ENCODE measurements at places on chromosomes 4 and X.

DNA sequence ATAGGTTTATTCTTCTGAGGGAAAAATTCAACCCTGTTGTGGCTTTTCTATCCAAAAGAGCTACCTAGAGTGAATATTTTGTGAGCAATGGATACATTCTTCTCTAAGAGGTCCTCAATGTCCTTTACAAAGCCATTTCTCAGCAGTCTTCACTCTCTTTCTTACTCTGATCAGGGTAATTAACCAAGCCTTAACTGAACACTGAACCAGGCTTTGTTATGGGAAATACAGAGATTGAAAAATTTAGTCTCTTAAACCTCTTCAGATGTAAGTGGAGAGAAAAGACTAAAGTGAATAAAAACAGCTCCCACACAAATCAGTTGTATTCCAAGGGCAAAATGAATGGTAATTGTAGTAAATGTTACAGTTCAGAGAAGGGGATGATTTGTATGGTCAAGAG lies 353.5 kb downstream of the CHIC1 start:
- no peak for DNase-seq

DNA sequence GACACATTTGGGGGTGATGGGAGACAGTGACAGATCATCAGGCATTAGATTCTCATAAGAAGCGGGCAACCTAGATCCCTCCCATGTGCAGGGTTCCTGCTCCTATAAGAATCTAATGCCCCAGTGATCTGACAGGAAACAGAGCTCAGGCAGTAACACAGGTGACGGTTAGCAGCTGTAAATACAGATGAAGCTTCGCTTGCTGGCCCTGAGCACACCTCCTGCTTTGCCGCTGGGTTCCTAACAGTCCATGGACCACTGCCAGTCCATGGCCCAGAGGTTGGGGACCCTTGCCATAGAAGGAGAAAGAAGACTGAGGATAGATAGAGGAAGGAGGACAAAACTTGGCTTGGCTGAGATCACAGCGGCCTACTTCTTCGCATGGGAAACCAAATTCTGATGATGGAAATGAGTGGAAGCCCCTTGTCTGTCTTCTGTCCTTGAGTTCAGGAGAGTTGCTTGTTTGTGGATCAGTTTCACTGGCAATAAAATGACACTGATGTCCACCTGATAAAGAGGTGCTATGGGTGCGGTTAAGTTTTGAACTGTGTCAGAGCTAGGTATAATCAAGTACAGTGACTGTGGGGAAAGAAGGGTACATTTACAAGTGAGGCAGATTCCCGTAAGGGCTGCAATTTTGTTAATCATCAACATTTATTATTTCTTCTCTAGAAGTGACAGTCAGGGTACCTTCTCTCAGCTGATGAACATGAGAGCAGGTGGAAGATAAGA lies 1.7 kb upstream of the TIFA start:
- no peak for DNase-seq

DNA sequence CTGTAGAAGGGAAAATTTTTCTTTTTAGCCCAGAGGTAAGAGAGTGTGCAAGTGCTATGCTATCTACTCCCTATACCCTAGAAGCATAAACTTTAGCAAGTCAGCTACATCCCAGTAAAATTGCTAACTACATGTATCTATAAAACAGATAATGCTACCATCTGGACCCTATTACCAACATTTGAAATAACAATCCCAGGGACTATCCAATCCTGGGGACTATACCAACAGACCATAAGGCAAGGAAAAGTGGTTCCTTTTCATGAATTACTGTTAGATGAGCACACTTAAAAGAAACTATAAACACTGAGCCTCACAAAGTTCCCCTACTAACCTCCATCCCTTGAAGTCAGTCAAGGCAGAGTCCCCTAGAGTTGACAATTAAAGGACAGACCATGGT lies 213.6 kb upstream of the VEGFC start:
- no peak for DNase-seq

DNA sequence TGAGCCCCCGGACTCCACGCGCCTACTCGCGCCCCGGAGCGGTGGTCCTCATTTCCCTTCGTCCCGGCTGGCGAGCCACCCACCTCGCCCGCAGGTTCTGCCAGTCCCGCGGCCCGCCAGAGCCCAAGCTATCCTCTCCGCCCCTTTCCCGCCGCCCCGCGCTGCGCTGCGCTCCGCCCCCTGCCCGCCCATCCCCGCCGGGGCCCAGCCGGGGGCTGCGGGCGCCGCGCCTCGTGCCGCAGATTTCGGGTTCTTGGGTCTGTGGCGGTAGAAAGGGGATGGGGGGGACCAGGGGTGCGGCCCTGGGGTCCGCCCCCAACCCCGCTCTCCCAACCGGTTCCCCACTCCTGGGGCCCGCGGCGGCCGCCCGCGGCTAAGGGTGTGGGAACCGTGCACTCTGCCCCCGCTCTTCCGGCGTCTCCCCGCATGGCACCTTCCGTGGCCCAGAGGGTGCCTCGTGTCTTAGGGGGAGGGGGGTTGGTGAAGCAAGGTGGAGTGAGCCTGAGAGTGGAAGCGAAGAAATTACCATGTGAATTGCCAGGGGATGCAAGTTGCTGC lies 650.8 kb upstream of the DIPK2B start:
- DNase-seq, result peak; percentile 32

GRCh38 chr4:122309988-122310626 lies 68.7 kb upstream of the ADAD1 start:
- DNase-seq, result no peak

GRCh38 chr4:185113340-185113739 lies 29.7 kb upstream of the SLC25A4 start:
- no peak for DNase-seq

DNA sequence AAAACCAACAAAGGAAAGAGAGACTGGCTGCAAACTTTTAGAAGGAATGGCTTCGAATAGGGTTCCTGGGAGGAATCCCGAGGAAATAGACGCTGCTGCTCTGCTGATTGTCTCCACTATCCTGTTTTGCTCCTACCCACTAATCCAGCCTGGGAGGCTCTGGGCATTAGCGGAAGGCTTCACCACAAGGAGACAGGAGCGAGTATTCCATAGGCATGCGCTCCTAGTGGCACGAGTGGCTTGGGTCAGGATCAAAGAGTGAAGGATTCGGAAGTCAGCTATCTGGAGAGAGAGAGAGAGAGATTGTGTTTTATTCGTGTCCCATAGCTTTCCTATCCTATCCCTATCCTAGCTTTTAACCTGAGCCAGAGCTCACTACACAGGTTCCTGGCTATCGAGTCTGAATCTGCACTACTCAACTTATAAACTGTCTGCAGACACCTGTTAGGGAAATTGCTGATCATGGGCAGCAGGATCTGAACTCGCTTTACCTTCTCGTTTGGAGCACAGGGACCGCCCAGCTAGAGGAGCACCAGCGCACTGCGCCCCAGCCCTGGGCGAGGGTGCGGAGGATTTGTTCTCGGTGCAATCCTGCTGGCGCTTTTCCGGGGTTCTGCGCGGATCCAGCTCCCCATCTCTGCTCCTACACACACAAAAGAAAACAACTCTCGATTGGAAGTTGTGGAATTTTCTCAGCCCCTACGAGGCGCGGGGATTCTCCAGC lies 740 bp upstream of the NPY2R start:
- DNase-seq, result no peak

GRCh38 chrX:125202591-125203248 lies 117.0 kb upstream of the TEX13C start:
- no peak for DNase-seq

- no peak for DNase-seq
Measured at GRCh38 chr4:73612032-73612431, 8.2 kb downstream of the RASSF6 start.

GRCh38 chr4:1746919-1747602 lies 25.7 kb downstream of the TACC3 start:
- DNase-seq, result no peak

GRCh38 chrX:40009890-40010289 lies 87.9 kb downstream of the BCOR start:
- DNase-seq, result no peak

GRCh38 chrX:143121477-143121876 lies 95.7 kb downstream of the SPANXN4 start:
- DNase-seq, result no peak

DNA sequence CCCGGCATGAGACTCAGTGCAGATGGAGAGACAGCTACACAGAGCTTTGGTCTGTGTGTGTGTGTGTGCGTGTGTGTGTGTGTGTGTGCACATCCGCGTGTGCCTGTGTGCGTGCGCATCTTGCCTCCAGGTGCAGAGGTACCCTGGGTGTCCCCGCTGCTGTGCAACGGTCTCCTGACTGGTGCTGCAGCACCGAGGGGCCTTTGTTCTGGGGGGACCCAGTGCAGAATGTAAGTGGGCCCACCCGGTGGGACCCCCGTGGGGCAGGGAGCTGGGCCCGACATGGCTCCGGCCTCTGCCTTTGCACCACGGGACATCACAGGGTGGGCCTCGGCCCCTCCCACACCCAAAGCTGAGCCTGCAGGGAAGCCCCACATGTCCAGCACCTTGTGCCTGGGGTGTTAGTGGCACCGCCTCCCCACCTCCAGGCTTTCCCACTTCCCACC lies 14.3 kb downstream of the FGFR3 start:
- DNase-seq, result no peak

DNA sequence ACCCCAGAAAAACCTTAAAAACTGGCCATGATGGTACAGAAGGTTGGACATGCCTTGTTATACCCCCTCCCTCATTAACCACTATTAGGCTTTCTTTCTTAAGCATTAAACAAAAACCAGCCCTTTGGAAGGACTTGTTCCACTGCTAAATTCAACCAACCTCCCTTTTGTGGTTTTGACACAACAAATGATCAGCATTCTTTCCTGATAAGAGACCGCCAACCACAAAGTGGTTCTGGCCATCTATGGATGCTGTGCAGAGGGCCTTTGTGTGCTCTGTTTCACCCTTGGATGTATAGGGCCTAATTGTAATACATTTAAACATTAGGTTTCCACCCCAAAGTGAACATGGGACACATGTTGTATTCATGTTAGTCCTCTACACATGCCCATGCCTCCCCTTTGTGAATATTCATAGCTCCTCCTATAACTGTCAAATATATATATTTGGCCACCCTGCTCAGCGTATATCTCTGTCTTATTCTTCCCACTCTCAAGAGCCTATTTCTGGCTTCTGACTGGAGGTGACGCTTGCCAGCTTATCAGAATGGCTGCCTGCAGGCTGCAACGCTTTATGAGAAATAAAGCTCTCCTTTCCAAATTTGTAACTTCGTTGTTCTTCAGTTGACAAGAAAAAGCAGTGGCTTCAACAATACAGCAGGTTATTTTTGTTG lies 126.6 kb downstream of the NPNT start:
- no peak for DNase-seq

- no peak for DNase-seq
Measured at GRCh38 chrX:38627683-38628082, 66.3 kb downstream of the TSPAN7 start.

- DNase-seq, result no peak
Measured at GRCh38 chr4:164892018-164892417, 15.0 kb downstream of the APELA start.

GRCh38 chr4:149029056-149029651 lies 586.9 kb upstream of the NR3C2 start:
- DNase-seq, result no peak

GRCh38 chr4:151781026-151781425 lies 20.2 kb upstream of the GATB start:
- DNase-seq, result no peak

GRCh38 chr4:86508436-86508835 lies 85.7 kb upstream of the PTPN13 start:
- DNase-seq, result no peak

- DNase-seq, result no peak
Measured at GRCh38 chr4:142866685-142867084, 20.6 kb upstream of the INPP4B start.

- no peak for DNase-seq
Measured at GRCh38 chr4:109315818-109316217, 13.4 kb upstream of the COL25A1 start.

- no peak for DNase-seq
Measured at GRCh38 chrX:20906571-20906970, 467.6 kb upstream of the CNKSR2 start.

- no peak for DNase-seq
Measured at GRCh38 chr4:154739111-154739510, 4.7 kb upstream of the LRAT start.

DNA sequence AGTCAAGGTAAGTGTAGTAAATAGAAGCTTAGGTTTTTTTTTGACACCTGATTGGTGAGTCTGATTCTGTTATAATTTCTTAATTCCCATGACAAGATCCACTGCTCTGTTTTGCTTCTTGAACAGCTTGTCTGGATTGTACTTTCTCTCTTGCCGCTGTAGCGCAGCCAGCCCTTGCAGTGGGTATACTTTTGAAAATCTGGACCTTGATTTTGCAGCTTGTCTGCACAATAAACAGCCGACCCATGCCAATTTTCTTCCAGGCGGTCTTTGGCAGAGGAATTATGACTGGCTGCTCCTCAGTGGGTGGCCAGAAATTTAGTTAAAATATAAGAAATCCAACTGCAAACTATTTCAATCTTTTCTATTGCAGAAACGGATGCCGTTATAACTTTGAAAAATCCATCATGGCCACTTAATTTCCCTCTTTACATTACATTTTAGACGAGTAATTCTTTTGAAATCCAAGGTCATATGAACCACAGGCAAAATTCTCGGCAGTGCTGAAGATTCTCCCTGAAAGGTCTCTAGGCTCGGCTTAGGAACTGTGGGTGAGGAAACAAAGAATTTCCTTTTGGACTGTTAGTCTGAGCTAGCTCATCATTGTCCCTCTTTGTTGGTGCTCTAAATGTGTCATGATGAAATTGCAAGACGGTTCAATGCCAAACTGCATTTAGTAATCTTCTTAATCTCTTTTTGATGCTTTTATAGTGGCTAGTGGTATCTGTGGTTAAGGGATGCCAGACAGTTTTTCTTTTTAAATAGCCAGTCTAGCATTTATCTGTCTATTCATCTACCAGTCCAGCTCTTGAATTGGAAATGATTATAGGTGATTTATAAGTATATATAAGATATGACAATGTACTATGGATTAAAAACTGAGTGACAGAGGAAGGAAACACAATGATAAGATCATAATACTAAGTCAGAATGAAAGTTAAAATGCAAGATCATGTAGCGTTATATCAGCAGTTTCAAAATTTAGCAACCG lies 31.5 kb upstream of the PTTG2 start:
- no peak for DNase-seq

- no peak for DNase-seq
Measured at GRCh38 chrX:30920271-30920670, 31.2 kb upstream of the TAB3 start.

DNA sequence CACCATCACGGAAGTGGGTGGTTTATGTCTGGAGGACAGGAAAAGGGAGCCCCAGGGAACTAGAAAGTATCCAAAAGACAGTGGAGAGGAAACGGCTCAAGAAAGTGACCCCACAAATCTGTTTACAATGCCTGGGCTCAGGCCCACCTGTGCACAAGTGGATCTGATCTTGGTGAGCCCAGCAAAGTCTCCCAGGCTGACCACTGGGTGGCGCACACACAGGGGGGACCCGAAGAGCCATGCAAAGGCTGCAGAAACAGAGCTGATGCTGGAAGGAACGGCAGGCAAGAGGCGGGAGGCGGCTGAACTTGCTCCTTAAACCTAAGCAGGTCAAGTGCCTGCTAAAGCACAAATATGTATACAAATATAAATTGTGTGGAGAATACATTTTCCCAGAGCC lies 9.6 kb downstream of the HAUS7 start:
- peak; percentile 53 for DNase-seq
